IMR-90 (cell line): ENCODE measurements at places on chromosomes 16 and 17.

- H3K27me3 ChIP-seq: no peaks in the 10 kb centered on the region
- DNase-seq: no peak
- peaks cover 3% of the 10 kb centered on the region; the same call in 1 of the 2 replicates for H3K4me1 ChIP-seq
- H3K4me3 ChIP-seq: no peak overlapping the region
- no peak overlapping the region for H3K27ac ChIP-seq
These were observed 50.7 kb downstream of the NUP93 start for GRCh38 chr16:56780646-56781045.

DNA sequence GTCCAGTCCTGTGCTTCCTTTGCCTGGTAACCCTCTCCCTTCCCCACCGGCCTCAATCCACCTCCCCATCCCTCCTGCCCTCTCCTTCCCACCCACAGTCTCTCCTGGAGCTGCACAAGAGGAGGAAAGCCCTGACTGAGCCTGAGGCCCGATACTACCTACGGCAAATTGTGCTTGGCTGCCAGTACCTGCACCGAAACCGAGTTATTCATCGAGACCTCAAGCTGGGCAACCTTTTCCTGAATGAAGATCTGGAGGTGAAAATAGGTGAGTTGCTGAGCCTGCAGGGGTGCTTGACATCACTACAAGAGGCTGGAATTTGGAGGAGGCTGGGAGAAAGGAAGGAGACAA is 1.3 kb downstream of the PLK1 start:
- DNase-seq: no peak
- H3K27me3 ChIP-seq: no peaks in the 10 kb centered on the region
- peak overlapping the region; percentile 41 for H3K27ac ChIP-seq
- peak overlapping the region; percentile 50; the same call in 1 of the 2 replicates for H3K4me3 ChIP-seq
- H3K36me3 ChIP-seq: peaks cover 17% of the 10 kb centered on the region
- peaks cover 15% of the 10 kb centered on the region for H3K4me1 ChIP-seq

GRCh38 chr17:79836510-79836971 is 2.7 kb downstream of the CBX4 start:
- peak; percentile 19 for DNase-seq
- peak overlapping the region; percentile 79 for H3K4me3 ChIP-seq
- no peak overlapping the region for H3K27ac ChIP-seq
- peaks cover 26% of the 10 kb centered on the region for H3K4me1 ChIP-seq
- peaks cover 16% of the 10 kb centered on the region for H3K27me3 ChIP-seq
- peaks cover 21% of the 10 kb centered on the region; the same call in 1 of the 2 replicates for H3K36me3 ChIP-seq

DNA sequence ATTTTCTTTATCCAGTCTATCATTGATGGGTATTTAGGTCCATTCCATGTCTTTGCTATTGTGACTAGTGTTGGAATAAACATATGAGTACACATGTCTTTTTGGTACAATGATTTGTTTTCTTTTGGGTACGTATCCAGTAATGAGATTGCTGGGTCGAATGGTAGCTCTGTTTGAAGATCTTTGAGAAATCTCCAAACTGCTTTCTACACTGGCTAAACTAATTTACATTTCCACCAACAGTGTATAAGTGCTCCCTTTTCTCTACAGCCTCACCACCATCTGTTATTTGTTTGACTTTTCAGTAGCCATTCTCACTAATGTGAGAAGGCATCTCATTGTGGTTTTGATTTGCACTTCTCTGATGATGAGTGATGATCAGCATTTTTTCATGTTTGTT is 103.7 kb downstream of the GOSR1 start:
- H3K27ac ChIP-seq: no peak overlapping the region
- H3K4me3 ChIP-seq: no peak overlapping the region
- H3K4me1 ChIP-seq: no peaks in the 10 kb centered on the region
- H3K36me3 ChIP-seq: no peaks in the 10 kb centered on the region

DNA sequence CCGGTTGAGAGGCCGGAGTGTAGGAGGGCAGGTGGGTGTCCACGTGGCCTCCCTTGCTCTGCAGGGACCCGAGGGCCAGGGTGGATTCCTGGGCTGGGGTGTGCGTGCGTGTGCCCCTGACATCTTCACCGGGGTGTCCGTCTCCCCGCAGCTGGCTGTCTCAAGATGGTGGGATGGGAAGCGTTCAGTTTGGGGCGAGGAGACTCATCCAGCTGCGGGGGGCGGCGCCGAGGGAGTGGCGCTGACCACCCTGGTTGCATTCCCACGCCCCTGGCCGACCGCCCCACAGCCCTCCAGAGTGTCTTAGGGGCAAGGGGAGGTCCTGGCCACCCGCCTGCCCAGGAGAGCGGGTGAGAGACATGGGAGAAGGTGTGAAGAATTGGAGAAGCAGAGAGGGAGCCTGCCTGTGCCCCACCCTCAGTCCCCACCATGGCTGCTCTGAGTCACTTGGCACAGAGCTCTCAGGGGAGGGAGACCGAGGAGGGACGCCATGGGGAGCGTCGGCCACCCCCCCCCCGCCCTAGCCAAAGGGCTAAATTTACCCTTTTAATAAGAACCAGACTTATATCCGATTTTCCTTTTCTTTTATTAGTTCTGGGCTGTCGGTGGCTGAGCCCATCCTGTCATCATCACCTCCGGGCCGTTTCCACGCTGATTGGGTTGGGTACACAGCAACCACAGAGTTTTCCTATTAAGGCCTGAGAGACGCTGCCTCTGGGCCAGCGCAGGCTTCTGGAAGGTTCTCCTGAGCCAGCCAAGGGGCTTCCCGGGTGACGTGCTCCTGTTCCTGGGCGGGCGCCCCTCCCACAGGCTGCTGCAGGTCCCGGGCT is 22.0 kb downstream of the BAHCC1 start:
- H3K36me3 ChIP-seq: no peaks in the 10 kb centered on the region
- H3K4me1 ChIP-seq: peaks cover 41% of the 10 kb centered on the region
- H3K27me3 ChIP-seq: no peaks in the 10 kb centered on the region
- H3K4me3 ChIP-seq: no peak overlapping the region
- no peak overlapping the region for H3K27ac ChIP-seq

DNA sequence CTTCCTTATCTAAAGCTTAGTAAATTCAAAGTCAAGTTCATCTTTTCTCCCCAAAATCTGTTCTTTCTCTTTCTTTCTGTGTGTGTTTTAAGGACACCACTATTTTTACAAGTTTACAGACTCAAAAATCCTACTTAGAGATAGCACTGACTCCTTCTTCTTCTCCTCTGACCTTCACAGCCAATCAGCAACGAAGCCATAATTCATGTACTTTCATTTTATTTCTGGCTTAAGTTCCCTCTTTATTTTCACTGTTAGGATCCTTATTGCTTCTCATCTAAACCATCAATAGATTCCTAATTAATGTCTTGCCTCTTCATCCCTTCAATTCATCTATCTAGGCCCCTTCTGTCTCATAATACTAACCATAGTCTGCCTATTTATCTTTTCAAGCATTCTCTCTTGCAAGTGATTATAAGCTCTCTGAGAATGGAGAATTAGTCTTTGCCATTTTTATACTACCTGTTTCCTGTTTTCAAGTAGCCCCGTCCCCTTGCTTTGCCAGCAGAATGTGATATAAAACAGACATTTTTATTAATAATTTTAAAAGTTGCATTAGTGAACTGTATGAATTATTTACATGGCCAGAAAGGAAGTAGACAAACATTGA is 27.0 kb downstream of the CDC27 start:
- peaks cover 34% of the 10 kb centered on the region for H3K36me3 ChIP-seq
- no peak overlapping the region for H3K4me3 ChIP-seq
- no peaks in the 10 kb centered on the region for H3K4me1 ChIP-seq
- no peak overlapping the region for H3K27ac ChIP-seq
- DNase-seq: no peak

DNA sequence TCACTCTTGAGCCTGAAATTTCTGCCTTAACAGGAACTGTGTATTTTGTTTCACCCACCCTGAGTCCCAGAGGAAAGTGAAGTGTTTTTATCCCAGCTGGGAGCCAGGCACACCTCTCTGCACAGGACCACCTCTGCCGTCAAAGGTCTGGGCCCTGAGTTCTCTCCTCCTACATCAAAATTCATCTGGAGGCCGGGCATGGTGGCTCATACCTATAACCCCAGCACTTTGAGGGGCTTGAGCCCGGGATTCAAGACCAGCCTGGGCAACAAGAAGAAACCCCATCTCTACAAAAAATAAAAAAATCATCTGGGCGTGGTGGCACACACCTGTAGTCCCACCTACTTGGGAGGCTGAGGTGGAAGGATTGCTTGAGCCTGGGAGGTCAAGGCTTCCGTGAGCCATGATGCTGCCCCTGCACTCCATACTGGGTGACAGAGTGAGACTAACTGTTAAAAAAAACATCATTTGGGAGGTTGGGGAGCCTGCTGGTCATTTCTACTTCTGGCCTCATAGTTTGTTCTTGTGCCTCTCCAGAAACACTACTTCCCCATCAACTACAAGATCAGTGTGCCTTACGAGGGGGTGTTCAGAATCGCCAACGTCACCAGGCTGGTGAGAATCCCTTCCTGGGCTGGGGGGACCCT is 9.8 kb downstream of the IL34 start:
- H3K27ac ChIP-seq: no peak overlapping the region
- no peaks in the 10 kb centered on the region for H3K27me3 ChIP-seq
- H3K4me3 ChIP-seq: no peak overlapping the region
- no peak for DNase-seq

DNA sequence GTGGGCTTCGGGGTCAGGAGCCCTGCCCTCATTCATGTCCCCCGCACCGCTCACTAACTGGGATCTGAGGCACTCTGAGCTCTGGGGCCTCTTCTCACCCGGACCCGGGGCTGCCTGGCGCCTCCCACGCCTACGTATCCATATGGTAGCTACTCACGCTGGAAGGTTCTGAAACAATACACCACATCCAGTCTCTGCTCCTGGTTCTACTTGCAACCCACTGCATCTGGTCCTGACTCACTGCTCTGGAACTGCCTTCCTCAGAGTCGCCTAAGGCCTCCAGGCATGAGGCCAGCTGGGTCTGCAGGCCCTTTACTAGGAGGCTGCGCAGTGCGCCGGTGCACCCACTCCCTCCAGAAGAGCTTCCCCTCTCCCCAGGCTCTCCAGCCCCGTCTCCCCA is 18.1 kb downstream of the USP36 start:
- H3K27ac ChIP-seq: peak overlapping the region; percentile 86
- DNase-seq: peak; percentile 100
- H3K4me3 ChIP-seq: no peak overlapping the region
- H3K27me3 ChIP-seq: no peaks in the 10 kb centered on the region
- peaks cover 16% of the 10 kb centered on the region for H3K4me1 ChIP-seq

DNA sequence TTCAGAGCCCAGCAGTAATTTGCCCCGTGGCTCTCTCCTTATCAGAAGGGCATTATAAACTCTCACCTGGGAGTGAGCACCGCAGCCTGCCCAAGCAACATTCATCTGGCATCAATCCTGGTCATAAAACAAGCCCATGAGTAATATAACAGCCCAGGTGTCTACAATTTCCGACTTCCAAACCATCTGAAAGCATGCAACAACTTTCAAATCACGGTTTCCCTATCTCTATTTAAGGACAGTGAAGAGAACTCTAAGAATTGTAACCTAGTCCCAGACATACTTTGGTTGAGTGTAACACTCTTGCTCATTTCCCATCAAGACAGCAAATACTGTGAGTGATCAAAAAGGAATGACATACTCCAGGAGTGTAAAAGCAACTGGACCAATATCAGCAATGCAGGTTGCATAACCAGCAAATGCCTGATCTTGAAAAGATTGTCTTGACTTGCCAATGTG is 487.4 kb upstream of the SOX9 start:
- peak overlapping the region; percentile 9; the same call in 1 of the 2 replicates for H3K4me3 ChIP-seq
- H3K36me3 ChIP-seq: no peaks in the 10 kb centered on the region
- H3K4me1 ChIP-seq: peaks cover 8% of the 10 kb centered on the region

DNA sequence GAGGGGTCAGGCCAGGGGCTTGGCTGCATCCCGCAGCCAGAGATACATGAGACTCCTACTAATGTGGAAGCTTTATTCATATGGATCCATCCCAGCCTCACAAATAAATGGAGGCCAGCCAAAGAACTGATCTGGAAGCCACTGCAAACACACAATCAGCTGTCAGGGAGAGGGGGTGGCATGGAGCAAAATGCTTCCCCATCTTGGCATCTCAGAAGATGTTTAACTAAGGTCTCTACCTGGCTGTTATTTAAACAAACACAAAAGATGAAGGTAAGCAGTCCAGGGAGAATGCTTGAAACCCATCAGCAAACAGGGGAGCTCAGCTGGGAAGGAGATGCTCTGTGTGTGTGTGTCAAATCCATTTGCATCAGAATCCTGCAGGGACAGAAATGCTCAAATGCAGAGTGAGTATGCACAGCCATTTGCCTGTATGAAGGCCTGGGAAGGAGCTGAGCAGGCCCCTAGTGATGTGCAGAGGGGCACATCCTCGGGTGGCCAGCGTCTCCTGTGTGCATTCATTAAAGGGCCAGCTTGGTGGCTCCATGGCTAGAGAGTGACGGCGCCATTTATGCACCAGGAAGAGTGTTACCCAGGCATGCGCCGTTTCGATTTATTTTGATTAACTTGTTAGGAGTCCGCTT is 34.2 kb upstream of the IRX3 start:
- H3K27ac ChIP-seq: no peak overlapping the region
- no peak for DNase-seq
- H3K27me3 ChIP-seq: peaks cover 7% of the 10 kb centered on the region

DNA sequence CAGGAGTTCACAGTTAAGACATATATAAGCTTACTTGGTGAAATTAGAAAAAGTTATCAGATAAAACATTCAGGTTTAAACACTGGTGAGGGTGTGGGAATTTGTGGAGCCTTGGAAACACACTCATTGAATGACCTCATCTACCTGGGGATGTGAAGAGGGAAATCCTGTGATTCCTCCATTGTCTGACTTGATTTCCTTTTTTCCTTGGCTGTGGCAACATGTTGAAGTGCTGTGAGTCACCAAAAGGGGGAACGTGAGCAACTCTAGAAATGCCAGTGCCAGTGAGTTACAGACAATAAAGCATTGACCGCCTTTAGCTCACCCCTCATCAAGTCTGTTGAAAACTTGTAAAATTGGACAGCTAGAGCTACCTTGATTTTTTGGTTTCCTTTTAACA is 1.8 kb downstream of the HMOX2 start:
- H3K36me3 ChIP-seq: no peaks in the 10 kb centered on the region; the same call in 1 of the 2 replicates
- DNase-seq: peak; percentile 61

DNA sequence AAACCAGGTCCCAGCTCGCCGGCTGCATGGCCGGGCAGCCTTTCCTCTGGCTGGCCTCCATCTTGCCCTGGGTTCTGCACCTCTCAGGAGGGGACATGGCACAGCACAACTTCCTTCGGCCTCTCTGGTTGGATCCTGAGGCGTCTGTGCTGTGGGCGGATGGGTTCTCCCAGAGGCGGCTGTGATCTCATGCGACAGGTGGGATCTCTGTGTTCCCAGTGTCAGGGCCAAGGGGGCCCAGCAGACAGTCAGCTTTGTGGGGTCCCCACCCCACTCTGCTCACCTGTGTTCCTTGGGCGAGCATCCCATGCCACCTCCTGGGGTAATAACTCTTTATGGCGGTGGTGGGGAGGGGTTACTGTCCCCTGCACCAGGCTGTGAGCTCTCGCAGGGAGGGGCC is 35.8 kb downstream of the FA2H start:
- H3K27ac ChIP-seq: no peak overlapping the region
- no peak for DNase-seq
- no peak overlapping the region for H3K4me3 ChIP-seq
- no peaks in the 10 kb centered on the region for H3K36me3 ChIP-seq

- H3K4me1 ChIP-seq: peaks cover 4% of the 10 kb centered on the region; the same call in 1 of the 2 replicates
- H3K36me3 ChIP-seq: no peaks in the 10 kb centered on the region
- no peak for DNase-seq
These were observed 265.2 kb downstream of the CBLN1 start for GRCh38 chr16:49016461-49016860.

GRCh38 chr16:73037331-73037745 is 10.6 kb downstream of the ZFHX3 start:
- no peak for DNase-seq
- H3K27ac ChIP-seq: no peak overlapping the region
- H3K36me3 ChIP-seq: no peaks in the 10 kb centered on the region
- peaks cover 23% of the 10 kb centered on the region for H3K4me1 ChIP-seq
- H3K4me3 ChIP-seq: no peak overlapping the region
